Activated CD8-positive, alpha-beta memory T cell treated with anti-CD3 and anti-CD28 coated beads for 1 hour (primary cell): ENCODE measurements at places on chromosomes 7 and 10.

DNA sequence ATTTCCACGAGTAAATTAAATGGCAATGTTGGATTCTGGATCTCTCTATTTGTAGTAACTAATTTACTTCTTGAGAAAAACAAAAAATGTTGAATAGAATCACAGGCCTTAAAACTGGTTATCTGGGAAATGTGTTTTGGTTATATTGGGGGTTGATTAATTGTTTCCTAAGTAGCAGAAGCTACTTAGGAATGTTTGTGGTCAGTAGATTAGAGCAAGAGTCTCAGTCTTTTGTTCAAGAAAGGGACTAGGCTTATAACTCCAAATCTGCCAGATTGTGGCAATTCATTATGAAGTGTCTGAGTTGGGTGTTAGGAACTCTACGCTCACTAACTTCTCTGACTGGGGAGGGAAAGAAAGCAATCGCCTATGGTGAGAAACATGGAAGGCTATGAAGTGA is 244.3 kb upstream of the PHYHIPL start:
- DNase-seq, result no peak

DNA sequence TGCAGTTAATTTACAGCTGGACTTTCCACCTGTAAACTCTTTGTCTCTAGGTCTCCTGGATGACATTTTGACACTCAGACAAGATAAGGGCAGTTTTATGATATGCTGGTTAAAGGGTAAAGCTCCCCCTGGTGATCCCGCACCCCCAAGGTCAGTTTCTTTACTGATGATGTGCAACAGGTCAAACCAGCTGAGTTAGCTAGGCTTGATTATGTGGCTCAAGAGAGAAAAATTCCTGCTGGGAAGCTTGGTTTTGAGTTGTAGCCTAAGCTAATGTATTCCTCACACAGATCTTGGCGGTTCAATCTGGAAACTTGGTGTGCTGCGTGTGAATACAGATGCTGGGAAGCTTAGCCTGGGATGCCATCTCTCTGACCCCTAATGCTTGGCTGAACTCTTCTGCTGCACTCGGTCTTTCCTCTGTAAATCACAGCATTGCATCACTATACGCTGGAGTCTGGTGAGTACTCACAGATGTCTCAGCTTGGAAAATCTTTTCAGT is 11.4 kb upstream of the AKR1D1 start:
- no peak for DNase-seq

- DNase-seq, result no peak
Measured at GRCh38 chr7:158001003-158001402, 586.6 kb downstream of the PTPRN2 start.

DNA sequence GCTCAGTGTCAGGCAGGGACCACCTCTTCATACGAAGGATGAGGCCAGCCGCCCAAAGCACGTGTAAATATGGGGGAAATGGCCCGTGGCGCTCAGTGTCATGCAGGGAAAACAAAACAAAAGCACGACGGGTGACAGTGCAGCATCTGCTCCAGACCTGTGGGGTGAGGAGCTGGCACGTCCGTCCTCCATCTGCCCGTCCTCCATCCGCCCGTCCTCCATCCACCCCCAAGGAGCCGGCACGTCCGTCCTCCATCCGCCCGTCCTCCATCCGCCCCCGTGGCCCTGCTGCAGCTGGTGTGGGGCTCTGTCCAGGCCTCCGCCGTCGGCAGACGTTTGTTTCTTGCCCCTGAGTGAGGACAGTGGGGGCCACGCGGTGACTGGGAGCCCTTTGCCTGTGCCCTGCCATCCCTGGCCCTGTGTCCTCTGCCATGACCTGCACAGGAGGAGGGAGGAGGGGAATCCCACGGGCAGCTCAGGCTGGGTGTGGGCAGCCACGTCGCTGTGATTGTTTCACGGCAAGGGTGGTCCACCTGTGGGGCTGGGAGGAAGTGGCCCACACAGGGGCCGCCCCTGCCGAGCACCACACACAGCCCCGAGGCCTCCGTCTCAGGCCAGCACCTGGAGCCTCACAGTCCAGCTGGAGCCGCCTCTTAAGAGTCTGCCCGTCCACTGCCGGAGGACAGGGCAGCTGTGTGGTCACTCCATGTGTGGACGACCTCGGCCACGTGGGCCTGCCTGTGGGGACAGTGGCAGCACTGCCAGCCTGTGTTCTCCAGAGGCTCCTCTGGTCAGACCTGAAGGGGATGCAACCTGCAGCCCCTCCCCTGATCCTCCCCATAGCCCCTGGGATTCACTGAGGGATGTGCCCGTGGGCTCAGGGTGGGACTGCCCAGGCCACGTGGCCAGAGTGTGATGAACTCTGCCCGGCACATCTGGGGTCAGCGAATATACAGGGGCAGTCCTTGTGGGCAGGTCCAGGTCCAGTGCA is 38.2 kb upstream of the DPYSL4 start:
- DNase-seq, result no peak

DNA sequence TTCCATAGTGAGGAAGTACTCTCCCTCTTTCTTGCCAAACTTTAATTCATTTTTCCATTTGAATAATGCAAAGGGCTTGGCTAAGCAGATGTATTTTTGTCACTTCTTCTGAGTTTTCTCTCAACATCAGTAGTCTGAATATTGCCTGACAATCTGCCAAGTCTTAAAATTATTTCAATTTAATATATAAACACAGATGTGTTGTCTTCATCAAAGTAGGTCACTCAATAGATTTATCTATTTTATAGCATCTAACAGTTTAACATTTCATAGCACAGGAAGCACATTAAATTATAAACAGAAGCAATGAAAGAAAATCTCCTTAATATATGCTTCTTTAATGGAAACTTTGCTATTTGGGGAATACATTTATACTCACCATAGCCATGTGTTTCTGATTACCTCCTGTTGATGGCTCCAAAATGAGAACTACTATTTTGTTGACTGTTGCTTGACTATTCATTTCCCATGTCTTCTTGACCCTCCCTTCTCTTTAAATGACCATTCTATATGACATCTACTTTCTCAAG is 4.5 kb downstream of the CPED1 start:
- DNase-seq, result no peak

- DNase-seq, result no peak
Measured at GRCh38 chr10:104862-105565, 30.2 kb upstream of the ZMYND11 start.

DNA sequence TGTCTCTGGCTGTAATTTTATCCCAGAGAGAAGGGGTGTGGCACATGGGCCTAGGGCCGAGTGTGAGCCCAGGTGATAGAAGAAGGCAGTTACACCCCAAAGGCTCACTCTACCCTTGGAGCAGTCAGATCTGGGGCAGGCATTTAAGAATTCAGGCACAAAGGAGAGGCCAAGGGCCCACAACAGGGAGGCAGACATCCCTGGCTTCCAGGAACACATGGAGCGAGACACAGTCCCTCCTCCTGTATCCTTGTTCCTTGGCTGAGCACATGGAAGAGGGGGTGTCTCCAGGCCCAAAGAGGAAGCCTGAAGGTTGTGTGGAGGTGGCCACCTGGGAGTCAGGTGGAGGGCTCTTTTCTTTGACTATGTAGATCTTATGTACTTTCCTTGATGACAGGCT is 286.2 kb downstream of the RPS24 start:
- DNase-seq, result no peak

DNA sequence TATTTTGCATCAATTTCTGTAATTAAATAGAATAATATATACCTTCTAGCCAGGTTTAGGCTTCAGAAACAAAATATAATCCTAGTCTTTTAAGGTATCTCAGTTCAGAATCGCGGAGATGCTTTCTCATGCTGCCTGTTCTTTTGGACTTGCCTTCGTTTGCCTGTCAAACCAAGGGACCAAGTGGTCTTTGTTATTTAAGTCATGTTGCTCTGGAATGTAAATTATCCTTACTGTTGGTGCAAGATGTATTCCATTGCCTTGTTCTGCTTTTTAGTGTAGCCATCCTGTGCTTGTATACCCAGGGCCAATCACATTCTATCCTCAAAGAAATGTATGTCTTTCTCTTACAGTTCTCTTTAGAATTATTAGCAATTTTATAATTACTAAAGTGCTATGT is 1.1 kb upstream of the GIMAP4 start:
- DNase-seq, result no peak

DNA sequence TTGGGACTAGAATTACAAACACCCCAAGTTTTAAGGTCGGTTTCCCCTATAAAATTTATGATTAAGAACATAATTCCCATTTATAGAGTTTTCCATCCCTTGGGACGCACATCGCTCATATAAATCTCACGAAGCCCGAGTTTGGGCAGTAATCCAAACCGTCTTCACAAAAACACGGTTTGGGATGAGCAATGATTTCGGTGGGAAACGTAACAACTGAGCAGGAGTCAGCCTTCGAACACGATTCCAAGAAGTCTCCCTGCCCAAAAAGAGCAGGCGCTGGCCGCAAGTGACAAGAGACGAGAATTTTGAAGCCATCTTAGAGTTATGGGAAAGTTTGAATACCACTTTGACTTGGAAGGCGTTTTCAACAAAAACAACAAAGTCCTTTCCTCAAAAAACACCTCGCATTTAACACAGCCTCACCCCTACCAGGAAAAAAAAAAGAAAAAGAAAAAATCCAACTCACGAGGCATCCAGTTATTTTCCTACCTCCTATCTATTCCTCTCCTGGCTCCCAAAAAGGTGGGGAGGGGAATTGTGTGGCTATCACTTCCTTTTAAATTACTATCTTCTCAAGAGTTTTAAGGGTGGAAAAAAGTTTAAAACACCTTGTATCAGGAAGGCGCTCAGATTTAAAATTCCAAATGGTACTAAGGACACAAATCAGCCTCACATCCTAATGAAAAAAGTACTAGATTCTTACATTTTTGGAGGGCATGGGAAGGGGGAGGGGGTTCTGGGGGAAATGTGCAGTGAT is 1.6 kb downstream of the SEPHS1 start:
- no peak for DNase-seq

DNA sequence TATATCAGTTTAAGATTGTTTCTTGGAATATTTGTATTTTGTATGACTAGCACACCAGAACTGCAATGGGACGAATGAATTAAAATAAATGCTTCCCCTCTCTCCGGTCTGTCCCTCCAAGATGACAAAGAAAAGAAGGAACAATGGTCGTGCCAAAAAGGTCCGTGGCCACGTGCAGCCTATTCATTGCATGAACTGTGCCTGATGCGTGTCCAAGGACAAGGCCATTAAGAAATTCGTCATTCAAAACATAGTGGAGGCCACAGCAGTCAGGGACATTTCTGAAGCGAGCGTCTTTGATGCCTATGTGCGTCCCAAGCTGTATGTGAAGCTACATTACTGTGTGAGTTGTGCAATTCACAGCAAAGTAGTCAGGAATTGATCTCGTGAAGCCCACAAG is 17.2 kb upstream of the PAPSS2 start:
- no peak for DNase-seq

- DNase-seq, result no peak
Measured at GRCh38 chr10:12799144-12799543, 202.4 kb downstream of the CCDC3 start.

DNA sequence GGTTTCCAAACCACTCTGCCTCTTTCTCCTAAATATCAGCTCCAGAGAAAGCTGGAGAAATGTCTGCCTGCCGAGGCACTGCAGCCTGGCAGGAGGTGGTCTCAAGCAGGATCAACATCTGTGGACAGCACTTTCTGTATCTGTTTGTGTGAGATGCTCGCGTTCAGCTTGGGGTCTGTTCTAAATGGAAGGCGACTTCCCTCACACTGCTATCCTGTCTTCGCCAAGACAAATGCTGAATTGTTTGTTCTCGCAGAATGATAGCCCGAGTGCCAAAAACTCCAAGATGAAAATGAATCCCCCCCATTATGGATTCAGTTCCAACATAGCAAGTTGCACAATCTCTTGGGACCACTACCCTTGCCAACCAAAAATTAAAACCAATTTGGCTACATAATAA is 72.2 kb upstream of the PALS2 start:
- DNase-seq, result no peak

GRCh38 chr10:113961182-113962031 is 82.3 kb upstream of the ADRB1 start:
- peak; percentile 29 for DNase-seq

- no peak for DNase-seq
Measured at GRCh38 chr7:98935811-98936210, 57.5 kb downstream of the TRRAP start.
